ENCODE measurements at places on chromosomes 12 and 14. TPM values are rescaled to one million over a fixed set of nuclear protein-coding genes. Genes with fewer than 3 reads are reported as not detected.

The FOXG1 gene
- total RNA-seq, result 0.83 TPM

The SOX5 gene
- total RNA-seq, result 7.9 TPM

The KRT85 gene
- not detected for total RNA-seq

The SCN8A gene
- total RNA-seq, result 23.3 TPM

The DIO3 gene
- not detected for total RNA-seq

The GPD1 gene
- total RNA-seq, result not detected

The RTN1 gene
- not detected for total RNA-seq

The SLC6A13 gene
- total RNA-seq, result 0.17 TPM

The ERBB3 gene
- 0.33 TPM for total RNA-seq

The FAM186B gene
- total RNA-seq, result 0.99 TPM

The MYO1H gene
- total RNA-seq, result not detected

The LMO3 gene
- total RNA-seq, result 2.0 TPM

The IAPP gene
- not detected for total RNA-seq

The ZNF891 gene
- total RNA-seq, result 1.7 TPM

The SYCP3 gene
- total RNA-seq, result not detected

The SLC8B1 gene
- 24.7 TPM for total RNA-seq

The FGD4 gene
- 19.2 TPM for total RNA-seq

The PRIMA1 gene
- total RNA-seq, result not detected

The TAS2R8 gene
- total RNA-seq, result not detected

The NAV3 gene
- total RNA-seq, result 41.2 TPM

The GLS2 gene
- total RNA-seq, result 0.73 TPM

The CIT gene
- 12.9 TPM for total RNA-seq

The TEX52 gene
- not detected for total RNA-seq

The RPGRIP1 gene
- not detected for total RNA-seq

The EP400 gene
- 19.2 TPM for total RNA-seq

The PLA2G1B gene
- not detected for total RNA-seq

The SUSD6 gene
- 7.0 TPM for total RNA-seq

The SALL2 gene
- total RNA-seq, result 6.0 TPM
